NCI-H446 treated with DMSO at 0.1 percent for 48 hours (cell line): ENCODE measurements at places on chromosomes 2 and 18.
A peak's percentile ranks its signal among the peaks of the same experiment; 100 is the strongest.

- no peak for DNase-seq
Observed at GRCh38 chr18:10669441-10670100, 143.7 kb downstream of the NAPG start.

- no peak for DNase-seq
Observed at GRCh38 chr2:184597571-184597991, 748 bp upstream of the ZNF804A start.

DNA sequence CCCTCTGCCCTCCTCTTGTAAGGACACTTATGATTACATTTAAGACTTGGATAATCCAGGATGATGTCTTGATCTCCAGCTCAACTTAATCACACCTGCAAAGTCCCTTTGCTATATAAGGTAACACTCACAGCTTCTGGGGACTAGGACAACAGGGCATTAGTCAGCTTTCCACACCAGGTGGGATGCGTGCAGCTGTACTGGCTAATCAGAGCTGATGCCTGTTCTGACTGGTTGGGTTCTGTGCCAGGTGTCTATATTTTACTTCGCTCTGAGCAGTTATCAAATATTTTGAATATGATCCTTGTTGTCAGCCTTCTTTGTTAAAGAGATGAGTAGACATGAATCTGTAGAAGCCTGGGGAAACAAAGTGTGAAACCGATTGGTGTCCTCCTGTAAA lies 115.5 kb upstream of the ATP8B1 start:
- no peak for DNase-seq

DNA sequence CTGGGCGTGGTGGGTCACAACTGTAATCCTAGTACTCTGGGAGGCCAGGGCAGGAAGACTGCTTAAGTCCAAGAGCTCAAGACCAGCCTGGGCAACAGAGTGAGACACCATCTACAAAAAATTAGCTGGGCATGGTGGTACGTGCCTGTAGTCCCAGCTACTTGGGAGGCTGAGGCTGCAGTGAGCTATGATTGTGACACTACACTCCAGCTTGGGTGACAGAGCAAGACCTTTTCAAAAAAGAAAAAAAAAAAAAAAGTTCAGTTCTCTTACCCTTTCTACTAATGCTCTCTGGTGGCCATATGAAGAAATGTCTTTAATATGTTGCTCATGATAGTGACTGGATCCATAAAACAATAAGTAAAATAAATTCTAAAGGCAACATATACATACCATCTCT lies 14.9 kb downstream of the TYW5 start:
- DNase-seq, result peak; percentile 47

GRCh38 chr2:165044505-165045303 lies 89.4 kb upstream of the SLC38A11 start:
- DNase-seq, result no peak
